ENCODE measurements at places on chromosomes 1 and 21.

DNA sequence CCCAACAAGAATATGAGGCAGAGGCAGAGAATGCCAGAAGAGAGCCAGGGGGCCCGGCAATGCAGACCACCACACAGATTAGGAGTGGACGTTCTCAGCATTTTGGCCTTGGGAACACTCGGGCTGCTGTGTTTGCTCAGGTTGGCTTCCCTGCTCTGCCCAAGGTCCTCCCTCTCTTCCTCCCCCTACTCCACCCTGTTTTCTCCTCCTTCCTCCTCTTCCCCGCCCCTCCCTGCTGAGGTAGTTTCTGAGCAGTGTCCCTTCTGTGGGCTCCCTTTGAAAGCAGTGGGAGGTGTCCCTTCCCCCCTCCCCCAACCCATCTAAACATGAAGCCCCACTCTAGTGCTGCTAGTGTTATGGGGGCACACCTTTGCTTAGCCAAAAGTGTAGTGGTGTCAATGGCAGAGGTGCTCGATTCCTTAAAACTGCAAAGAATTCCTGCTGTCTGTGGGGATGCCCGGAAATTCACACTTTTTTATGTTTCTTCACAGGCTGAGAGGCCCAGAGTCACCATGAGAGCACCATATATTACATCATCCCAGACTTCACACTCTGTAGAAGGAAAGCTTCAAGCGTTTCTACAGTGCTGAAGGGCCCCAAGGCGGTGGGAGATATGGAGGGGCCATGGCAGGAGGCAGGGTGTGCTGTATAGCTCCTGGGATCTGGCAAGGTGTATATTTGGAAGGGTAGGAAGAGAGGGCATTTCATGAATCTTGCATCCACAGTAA is at the start of gene HHIPL2:
TSS of gene HHIPL2 (minus strand) at position 161 of the 728 bp plus-strand sequence. CDS start at position 101, 60 bp downstream.
- DNase-seq, result no peak

GRCh38 chr1:91569411-91570119 is 68.9 kb downstream of the CDC7 start:
- no peak for DNase-seq

DNA sequence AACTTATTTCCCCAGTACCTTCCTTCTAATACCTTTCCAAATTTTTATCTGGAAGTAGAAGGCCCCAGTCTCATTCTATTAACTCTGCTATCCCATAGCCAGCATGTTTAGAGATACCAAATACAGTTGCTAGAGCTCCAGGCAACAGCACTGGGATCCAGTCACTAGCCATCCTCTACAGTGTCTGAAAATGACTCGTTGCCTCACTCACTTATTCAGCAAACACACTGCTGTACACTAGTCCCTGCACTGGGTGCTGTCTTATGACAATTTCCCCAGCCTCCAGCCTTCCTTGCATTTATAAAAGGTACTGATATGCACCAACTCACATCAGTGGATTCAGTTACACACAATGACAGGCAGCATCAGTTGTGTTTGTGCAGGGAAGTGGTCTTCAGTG is 179.0 kb downstream of the DSCAM start:
- no peak for DNase-seq

DNA sequence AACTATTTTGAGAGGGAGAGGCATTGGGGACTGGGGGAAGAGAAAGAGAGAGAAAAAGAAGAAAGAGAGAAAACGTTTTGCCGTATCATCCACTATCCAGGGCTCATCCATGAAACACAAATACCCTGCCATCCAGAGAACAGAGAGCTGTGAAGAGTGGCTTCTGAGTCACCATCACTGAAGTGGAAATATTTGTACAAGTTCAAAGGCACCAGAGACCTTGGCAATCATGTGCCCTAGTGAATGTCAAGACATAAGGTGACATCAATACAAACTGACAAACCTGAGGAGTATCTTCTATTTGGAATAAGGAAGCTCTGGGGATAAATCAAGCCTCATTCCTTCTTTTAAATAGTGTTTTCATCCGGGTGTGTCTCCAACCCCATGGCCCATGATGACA is 197.2 kb upstream of the PROX1 start:
- no peak for DNase-seq

All from iPS DF 19.7 (cell line).